ENCODE measurements at places on chromosomes 7 and 10.

DNA sequence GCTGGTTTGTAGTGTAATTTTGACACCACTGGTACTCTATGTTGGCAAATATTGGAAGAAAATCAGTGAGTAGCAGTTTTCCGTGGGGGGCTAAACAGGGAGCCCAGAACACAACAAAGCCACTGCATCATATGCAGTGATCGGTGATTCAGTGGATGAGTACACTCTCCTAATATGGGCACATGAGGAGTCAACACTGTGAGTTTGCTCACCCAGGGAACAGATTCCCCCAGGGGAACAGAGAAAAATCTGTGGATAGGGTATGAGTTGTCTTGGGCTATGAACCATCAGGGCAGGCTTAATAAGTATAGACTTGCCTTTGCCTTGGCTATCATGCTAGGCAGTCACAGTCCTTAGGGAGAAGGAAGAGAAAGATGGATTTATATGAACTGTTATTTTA lies 227.7 kb upstream of the SEMA3E start:
- no peak for DNase-seq

DNA sequence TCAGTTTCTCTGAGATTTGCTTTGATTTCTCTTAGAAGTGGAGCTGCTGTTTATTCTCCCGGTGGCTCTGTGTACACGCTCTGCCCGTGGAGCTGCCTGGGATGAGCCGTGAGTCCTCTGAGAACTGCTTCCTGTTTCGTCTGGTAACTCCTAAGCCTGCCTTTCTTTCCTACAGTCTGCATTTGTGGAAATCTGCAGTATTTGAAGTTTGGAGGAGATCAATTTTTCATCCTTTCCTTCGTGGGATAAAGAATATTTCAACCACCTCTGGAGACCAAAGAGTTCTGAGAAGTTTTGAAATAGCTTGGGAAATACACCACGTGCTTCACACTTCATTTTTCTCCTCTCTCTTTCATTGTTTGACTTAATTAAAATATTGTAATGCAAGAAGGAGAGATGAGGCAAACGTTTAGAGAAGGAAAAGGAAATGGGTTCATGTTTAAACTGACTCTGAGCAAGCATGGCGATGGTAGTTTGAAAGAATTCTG lies 311.9 kb downstream of the LRMDA start:
- no peak for DNase-seq

GRCh38 chr7:54955696-54956420 lies 63.0 kb upstream of the EGFR start:
- DNase-seq, result no peak

DNA sequence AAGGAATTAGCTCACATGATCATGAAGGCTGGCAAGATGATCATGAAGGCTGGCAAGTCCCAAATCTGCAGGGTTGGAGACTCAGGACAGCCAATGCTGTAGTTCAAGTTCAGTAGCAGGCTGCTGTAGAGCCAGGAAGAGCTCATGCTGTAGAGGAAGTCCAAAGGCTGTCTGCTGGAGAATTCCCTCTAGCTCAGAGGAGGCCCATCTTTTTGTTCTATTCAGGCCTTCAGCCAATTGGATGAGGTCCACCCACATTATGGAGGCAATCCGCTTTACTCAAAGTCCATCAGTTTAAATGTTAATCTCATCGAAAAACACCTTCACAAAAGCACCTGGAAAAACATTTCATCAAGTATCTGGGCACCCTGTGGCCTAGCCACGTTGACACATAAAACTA lies 24.8 kb upstream of the FAM171A1 start:
- DNase-seq, result no peak

DNA sequence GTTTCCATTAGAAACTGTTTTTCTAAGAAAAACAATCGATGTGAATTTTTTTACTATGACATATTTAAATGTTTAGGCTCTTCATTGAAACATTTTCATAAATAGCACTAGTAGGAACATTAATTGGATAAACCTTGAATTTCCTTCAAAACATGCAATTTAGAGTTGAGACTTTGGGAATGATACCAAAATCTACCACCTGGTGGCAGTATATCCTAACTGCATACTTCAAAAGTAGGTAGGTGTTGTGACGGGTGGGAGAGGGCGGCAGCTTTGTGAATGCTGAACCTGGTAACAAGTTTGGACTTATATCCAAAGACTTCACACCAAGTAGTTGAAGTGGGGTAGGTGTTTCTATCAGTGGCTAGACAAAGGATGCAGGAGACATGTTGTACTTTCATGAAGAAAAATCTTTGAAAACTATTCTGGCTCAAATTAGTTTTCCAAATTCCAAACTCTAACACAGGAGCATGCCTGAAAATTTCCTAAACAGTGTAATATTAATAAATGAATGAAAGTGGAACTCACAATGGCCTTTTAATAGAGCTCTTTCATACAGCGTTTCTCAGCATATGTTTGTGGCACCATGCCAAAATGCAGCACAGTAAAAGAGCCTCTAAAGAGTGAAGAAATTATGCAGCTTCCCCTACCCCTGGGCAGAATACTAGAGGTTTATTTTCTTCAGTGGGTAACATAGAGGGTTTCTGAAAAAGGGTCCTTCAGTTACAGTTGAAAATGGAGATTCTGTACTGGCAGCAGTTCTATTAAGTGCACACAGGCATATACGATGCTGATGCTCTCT lies 201.0 kb upstream of the TPK1 start:
- no peak for DNase-seq

- DNase-seq, result no peak
Observed at GRCh38 chr10:49053998-49054692, 61.2 kb downstream of the VSTM4 start.

- DNase-seq, result no peak
Observed at GRCh38 chr7:37495574-37496184, 47.0 kb upstream of the ELMO1 start.

DNA sequence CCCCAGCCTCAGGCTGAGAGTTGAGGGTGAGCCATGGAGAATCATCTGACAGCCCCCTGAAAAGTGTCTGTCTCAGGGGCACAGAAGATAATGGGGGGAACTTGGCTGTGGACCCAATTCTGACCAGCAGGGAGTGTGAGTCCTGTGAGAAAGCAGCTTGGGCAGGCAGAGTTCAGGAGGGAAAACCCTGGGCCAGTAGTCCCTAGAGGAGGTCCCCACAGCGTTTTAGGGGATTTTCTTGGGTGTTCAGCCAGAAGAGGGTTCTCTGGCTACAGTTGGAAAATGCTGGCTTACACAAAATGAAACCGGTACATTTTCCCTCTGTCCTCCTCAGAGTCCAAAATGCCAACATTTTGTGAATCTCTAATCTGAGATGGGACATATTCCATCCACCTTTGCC lies 35.8 kb upstream of the TRIM8 start:
- no peak for DNase-seq

GRCh38 chr10:4246881-4247358 lies 461.9 kb upstream of the KLF6 start:
- peak; percentile 79 for DNase-seq

GRCh38 chr10:106795619-106796018 lies 368.9 kb downstream of the SORCS1 start:
- DNase-seq, result no peak
